ENCODE measurements at places on chromosomes 7 and 10.

DNA sequence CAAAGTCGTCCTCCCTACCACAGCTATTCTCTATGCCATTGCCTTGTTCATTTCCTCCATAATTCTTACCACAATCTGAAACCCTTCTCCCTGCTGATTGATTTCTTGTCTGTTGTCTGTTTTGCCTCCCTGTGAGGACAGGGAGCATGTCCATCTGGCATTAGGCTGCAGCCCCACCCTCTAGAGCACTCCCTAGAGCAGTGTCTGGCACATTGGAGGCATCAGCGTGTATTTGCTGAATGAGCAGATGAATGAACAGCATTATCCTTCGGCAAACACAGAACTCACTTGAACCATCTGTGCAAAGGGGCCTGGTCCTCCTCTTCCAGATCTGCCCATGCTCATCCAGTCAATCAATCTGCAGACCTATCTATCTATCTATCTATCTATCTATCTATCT, 5.1 kb upstream of the DMBT1 start:
- DNase-seq = no peak

DNA sequence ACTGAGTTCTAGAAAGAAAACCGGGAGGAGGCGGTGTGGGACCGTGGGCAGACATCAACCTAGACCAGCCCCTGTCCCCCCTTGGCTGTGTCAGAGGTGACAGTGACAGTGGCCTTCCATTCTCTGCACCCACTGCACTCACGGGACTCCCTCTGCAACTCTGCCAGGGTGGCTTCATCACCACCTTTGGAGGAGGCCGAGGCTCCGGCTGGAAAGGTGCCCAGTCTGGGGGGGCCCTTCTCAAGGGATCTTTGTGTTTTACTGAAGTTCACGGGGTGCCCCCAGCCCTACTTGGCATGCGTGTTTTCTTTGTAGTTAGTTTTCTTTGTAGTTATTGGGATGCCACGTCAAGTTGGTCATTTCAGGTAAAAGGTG, 417.6 kb downstream of the DNAJB6 start:
- DNase-seq = no peak

GRCh38 chr7:77537778-77538280, 734 bp downstream of the PTPN12 start:
- peak; percentile 45 for DNase-seq

GRCh38 chr7:46494028-46494427, 573.0 kb upstream of the IGFBP3 start:
- DNase-seq = no peak

GRCh38 chr10:77925795-77926565, 575 bp downstream of the DLG5 start:
- peak; percentile 30 for DNase-seq

- DNase-seq = no peak
These were observed 138.1 kb upstream of the UNC5B start for GRCh38 chr10:71074176-71074755.

DNA sequence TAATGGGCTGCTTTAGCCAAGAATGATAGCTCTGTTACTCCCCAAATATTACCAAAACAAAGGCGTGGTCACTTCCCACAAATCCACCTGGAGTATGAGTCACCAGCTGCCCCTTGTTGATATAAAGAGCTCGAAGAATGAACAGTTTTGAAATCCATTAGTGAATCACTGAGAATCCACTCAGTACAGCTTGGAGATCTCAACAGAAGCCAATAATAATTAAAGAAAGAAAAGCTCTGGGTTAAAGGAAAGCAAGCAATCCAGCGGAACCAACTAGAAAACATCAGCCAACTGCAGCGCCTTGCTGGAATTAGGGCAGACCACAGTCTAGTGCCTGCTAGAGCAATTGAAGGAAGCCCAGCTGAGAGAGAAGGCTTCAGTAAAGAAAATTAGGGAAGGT, 576.0 kb upstream of the C7orf33 start:
- DNase-seq = no peak

DNA sequence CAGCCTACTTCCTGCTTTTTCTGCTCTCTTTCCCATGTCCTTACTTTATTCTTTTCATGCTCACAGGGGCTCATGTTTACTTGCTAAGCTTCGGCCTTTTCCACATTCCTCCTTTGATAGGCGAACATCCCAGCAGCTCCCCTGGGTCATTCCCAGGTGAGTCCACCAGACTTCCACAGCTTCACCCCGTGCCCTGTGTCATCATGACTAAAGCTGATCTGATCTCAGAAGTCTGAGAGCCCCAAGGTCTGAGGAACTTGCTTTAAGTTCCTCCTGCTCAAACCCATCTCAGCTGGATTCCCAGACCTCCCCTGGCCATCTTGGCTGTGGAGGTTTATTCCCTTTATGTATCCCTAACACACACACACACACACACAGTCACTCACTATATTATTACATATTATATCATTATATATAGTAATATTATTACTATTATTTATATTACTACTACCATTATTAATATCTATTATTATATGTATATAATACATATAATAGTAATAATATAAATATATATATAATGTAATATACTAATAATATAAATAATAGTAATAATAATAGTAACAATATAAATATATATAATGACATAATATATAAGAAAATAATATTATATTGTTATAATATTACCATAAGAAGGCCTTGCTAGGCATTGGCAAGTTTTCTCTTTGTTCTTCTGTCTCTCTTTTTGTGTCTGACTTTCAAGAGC, 295.9 kb downstream of the PTEN start:
- no peak for DNase-seq

DNA sequence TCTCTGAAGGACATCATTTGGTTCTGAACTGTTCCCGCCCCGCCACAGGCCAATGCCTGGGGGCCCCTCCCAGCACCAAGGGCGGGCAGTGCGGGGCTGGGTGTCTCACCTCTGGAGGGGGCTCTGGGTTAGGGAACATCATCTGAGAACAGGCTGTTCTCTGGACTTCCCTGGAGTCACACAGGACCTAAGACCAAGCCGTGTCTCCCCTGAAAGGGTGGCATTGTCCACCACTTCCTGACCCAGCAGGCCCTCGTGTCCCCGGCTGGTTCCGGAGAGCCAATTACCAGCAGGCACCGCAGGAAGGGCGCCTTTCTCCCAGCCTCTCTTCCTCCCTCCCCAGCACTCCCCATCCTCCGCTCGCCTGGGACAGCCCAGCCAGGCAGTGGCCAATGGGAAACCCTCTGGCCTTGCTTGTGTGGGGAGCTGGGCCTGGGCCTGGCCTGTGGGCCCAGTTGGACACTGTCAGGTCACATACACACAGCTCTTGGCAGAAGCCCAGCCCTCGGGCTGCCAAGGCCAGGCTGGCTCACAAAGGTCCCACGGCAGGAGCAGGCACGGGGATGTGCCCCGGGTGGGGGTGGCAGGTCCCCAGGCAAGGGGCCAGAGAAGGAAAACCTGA, 119.5 kb downstream of the SPDYE5 start:
- no peak for DNase-seq

- DNase-seq = peak; percentile 25
These were observed 653 bp upstream of the ADRB1 start for GRCh38 chr10:114042895-114043531.

DNA sequence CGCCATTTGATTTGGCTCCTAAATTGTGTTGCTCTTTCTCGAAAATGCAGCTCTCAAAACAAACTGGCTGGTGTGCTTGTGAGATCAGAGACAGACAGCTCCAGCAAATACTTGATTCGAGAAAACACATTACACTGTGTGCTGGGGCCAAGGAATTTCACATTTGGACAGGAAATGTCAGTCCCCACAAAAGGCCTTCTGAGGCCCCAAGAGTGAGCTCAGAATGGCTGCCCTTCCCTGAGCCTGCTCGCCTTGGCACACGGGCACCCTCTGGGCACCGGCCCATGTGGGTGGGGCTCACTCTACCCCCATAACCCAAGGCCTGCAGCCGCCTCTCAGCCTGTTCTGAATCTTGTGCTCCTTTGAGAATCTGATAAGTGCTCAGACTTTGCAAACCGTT, 13.9 kb upstream of the HSPA12A start:
- DNase-seq = no peak

DNA sequence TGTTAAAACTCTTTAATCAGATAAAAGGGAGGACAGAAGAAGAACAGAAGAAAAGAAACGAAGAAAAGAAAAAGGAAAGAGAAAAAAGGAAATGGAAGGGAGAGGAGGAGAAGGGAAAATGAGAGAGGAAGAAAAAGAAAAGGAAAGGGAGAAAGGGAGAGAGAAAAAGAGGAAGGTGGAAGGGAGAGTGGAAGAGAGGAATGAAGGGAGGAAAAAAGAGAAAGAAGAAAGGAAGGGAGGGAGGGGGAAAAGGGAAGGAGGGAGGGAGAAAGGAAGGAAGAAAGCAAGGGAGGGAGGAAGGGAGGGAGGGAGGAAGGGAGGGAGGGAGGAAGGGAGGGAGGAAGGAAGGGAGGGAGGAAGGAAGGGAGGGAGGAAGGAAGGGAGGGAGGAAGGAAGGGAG, 305.7 kb downstream of the CALN1 start:
- no peak for DNase-seq

GRCh38 chr10:15540727-15541126, 169.6 kb upstream of the FAM171A1 start:
- DNase-seq = no peak

DNA sequence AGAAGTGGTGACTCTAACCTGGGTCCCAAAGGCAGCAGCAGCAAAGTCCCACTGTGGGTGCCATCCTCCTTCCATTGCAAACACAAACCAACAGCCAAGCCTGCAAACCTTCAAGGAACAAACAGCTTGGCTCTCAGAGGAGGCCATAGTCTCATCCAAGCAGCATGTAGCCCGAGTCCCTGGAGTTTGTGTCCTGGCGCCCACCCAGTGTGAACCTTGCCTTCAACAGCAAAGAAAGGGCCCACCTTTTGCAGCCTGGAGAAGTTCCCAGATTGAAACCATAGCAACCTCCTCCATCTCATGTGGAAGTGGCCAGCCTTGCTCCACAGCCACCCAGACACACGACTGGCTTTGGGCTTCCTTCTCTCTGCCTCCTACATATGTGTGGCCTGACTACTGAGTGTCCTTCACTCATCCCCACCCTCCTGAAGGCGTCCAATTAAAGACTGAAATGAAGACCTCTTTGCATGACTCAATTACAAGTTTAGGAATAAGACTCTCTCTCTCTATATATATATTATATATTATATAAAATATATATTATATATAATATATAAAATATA, 106.1 kb downstream of the C10orf90 start:
- no peak for DNase-seq

DNA sequence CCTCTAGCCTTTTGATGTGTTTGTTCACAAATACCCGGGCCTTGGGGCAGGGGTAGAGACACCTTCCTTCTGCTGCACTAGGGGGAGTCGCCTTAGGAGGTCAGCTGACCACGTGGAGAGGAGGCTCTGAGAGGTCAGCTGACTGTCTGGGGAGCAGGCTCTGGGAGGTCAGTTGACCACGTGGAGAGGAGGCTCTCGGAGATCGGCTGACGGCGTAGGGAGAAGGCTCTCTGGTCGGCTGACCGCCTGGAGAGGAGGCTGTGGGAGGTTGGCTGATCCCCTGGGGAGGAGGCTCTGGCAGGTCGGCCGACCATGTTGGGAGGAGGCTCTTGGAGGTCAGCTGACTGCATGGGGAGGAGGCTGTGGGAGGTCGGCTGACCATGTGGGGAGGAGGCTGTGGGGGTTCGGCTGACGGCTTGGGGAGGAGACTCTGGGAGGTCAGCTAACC, 59.6 kb upstream of the LYZL1 start:
- no peak for DNase-seq

- no peak for DNase-seq
These were observed 437.0 kb downstream of the SUGCT start for GRCh38 chr7:40571796-40572195.

DNA sequence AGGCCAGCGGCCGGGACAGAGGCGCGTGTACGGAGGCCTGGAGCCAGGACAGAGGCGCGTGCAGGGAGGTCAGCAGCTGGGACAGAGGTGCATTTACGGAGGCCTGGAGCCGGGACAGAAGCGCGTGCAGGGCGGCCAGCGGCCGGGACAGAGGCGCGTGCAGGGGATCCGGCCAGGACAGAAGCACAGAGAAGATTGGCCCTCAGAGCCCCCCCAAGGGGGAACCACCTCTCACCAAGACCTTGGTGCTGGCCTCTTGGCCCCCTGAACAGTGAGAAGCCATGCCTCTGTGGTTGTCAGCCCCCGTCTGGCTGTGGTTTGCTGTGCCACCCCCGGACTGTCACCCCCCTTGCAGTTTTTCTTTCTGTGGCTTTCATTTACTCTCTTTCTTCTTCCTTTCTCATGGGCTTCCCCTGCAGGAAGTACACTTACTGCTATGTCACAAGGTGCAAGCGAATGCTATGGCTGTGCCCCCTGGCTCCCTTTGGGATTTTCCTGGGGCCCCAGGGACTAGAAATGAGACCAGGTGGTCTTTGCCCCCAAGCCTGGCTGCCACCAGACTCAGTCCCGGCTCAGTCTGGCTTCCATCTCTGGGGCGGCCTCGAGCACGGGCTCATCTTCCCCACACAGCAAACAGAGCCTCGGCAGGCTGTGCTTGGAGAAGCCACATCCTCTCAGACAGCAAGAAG, 41.1 kb downstream of the INSIG1 start:
- DNase-seq = peak; percentile 38

- DNase-seq = no peak
These were observed 58.0 kb downstream of the CALML3 start for GRCh38 chr10:5582736-5583135.

- no peak for DNase-seq
These were observed 68.7 kb downstream of the SGMS1 start for GRCh38 chr10:50554995-50555568.

GRCh38 chr7:4109481-4110110, 572.5 kb upstream of the FOXK1 start:
- DNase-seq = no peak

DNA sequence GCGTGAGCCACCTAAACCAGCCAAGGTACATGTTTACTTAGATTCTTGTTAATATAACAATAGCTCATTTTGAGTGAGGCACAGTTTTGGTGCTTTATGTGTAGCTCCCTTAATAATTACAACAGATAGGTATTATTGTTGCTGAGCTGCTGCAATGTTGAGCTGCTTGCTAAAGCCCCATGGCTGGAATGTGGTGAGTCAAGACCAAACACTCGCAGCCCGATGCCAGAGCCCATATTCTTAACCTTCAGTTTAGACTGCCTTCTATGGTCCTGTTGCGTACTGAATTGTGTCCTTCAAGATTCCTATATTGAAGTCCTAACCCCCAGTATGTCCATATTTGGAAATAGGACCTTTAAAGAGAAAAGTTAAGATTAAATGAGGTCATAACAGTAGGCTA, 407.1 kb downstream of the NEBL start:
- no peak for DNase-seq

All from activated T-cell treated with anti-CD3 and anti-CD28 coated beads, Interleukin-2, amount 50 U/mL, for 1 hour (primary cell).